ENCODE measurements at places on chromosomes 4 and X.
A peak's percentile ranks its signal among the peaks of the same experiment; 100 is the strongest.

DNA sequence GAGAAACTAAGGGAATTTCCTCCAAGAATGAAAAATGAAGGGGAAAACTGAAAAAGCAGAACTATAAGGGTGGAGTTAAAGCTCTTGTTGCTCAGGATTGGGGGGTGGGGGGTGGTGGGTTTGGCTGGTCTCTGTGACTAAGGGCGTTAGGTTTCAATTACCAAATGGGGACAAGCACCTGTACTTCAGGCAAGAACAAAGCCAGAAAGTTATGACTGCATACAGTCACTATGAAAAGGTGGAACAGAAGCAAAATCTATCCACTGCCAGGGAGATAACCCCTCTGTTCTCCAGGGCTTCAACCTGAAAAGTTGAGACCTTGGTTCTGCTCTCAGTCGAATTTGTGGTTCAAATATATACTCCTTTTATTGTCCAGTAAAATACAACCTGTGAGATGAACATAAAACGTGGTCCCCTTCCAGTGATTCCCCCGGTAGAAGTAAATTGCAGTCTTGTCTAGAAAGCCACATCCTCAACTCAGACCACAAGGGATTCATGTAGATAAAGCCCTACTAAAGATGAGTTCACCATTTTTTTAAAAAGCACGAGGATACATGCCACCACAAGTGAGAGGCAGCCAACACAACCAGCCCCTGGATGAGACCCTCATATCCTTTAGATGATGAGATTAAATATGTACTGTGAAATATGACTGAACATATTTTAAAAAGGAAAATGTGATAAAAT is 257.1 kb upstream of the RPS6KA3 start:
- no peak overlapping the region for H3K27ac ChIP-seq
- H3K27me3 ChIP-seq: no peaks in the 10 kb centered on the region
- no peak overlapping the region for H3K4me3 ChIP-seq
- no peaks in the 10 kb centered on the region for H3K36me3 ChIP-seq

DNA sequence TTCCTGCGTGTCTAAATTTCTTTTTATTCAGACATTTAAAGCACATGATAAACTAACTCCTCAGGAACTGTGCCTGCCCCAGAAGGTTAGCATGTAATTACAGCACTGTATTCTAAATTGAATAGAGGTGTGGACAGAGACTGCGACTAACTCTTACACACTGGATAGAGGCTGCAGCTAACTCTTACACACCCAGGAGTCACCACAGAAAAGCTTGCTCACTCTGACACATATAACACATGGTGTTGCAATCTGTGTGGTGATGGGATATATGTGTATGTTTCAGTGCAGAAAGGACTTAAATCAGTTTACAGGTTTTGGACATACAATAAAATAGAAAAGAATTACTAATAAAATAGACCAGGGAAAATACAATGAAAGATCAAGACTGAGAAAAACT is 41.5 kb downstream of the SMAD1 start:
- H3K4me1 ChIP-seq: no peaks in the 10 kb centered on the region
- peaks cover 2% of the 10 kb centered on the region for H3K36me3 ChIP-seq
- no peaks in the 10 kb centered on the region for H3K27me3 ChIP-seq
- DNase-seq: no peak
- no peak overlapping the region for H3K4me3 ChIP-seq
- no peak overlapping the region for H3K27ac ChIP-seq

DNA sequence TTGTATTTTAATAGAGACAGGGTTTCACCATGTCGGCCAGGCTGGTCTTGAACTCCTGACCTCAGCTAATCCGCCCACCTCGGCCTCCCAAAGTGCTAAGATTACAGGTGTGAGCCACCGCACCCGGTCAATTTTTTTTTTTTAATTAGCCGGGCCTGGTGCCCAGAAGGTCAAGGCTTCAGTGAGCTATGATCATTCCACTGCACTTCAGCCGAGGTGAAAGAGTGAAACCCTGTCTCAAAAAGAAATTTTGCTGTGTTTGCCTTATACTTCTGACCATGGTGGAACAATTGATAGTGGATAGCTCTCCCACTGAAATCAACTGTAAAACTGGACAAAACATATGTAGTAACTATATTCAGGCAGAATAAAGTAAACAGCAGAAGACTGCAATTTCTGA is 24.0 kb upstream of the SMIM14 start:
- DNase-seq: no peak
- no peak overlapping the region for H3K27ac ChIP-seq
- H3K4me3 ChIP-seq: no peak overlapping the region
- H3K36me3 ChIP-seq: no peaks in the 10 kb centered on the region

DNA sequence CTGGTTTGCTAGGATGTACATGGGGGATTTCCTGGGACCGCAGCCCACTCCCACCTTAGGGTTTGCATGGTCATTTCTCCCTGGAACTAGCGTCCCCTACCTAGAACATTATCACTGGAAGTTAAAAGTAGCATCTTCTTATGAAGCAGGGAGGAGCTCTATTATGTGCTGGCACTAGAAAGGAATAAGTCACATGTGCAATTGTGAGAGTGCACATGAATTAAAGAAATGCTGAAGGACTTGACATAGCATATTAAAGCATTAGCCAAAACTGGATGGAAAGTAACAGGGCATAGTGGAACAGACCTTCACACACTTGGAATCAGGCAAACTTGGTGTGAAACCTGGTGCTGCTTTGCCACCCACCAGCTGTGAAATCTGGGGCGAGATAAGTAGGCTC is 2.7 kb downstream of the EXOC1L start:
- DNase-seq: no peak
- no peaks in the 10 kb centered on the region for H3K36me3 ChIP-seq
- no peak overlapping the region for H3K27ac ChIP-seq
- H3K4me1 ChIP-seq: no peaks in the 10 kb centered on the region
- H3K4me3 ChIP-seq: no peak overlapping the region
- no peaks in the 10 kb centered on the region for H3K27me3 ChIP-seq

DNA sequence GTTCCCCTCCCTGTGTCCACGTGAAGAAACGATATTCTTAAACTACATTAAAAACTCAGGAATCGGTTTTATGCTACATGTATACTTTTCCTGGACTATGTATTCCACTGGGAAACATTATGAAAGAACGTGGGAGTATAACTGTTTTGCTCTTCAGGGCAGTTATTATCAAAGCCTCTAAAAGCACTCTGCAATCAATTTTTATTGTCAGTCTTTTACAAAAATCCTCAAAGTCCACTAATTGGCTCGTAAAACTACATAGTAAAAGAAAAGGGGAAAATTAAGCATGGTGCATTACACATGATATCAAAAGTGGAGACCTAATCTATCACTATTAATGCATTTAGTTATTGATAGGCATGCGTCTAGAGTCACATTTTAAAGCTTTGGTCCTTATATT is 11.4 kb upstream of the CFAP299 start:
- no peak overlapping the region for H3K4me3 ChIP-seq
- H3K27ac ChIP-seq: no peak overlapping the region
- DNase-seq: no peak
- H3K36me3 ChIP-seq: no peaks in the 10 kb centered on the region
- H3K4me1 ChIP-seq: peaks cover 11% of the 10 kb centered on the region
- H3K27me3 ChIP-seq: no peaks in the 10 kb centered on the region

DNA sequence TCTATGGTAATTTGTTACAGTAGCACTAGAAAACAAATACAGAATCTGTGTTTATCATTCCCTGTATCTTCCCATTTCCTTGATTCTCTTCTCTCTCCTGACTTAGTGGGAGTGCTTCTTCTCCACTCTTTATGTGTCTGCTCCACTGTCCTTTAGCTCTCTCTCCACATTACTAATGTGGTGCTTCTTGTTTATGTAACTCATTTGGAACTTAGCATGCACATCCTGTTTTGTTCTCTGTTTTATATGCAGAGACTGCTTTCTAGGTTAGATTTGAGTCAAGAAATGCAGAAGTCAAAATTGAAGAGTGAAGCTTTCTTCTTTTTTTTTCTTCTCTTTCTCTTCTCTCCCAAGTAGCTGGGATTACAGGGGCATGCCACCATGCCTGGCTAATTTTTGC is 25.9 kb downstream of the ADH1A start:
- H3K4me1 ChIP-seq: no peaks in the 10 kb centered on the region
- no peak overlapping the region for H3K27ac ChIP-seq
- no peak overlapping the region for H3K4me3 ChIP-seq
- H3K36me3 ChIP-seq: no peaks in the 10 kb centered on the region

DNA sequence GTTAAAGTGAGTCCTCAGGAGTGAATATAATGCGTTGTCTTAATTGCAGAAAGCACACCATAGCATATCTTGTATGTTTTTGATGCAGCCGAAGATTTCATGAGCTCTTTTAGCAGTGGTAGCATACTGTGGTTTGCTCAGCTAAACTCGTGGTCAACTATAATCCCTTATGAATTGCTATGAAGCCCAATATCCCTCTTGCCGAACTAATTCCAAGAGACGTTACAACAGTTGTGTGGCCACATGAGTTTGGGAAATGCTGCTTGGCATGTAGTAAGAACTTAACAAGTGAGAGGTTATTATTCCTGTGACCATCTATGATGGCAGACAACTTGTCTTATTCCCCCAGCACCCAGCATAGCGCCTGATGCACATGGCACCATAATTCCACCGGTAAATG is 30.7 kb downstream of the SYAP1 start:
- H3K27ac ChIP-seq: no peak overlapping the region
- H3K36me3 ChIP-seq: peaks cover 16% of the 10 kb centered on the region
- no peaks in the 10 kb centered on the region for H3K27me3 ChIP-seq
- no peaks in the 10 kb centered on the region for H3K4me1 ChIP-seq

DNA sequence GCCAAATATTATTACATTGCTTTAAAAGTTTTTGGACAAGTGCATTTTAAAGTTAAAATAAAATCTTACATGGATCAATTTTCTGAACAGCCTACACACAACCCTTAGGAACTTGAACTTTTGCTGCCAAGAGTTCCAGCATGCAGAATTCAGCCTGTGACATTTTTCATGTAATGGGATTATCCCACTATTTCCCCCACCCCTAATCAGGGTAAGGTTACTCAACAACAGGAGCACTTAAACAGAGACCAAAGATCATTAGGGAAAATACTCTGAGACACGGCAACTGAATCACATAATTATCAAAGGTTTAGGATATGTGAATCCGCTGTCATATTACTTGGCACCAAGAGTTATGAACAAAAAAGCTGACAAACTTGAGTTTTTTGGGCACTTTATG is 47.2 kb downstream of the IQCM start:
- H3K27ac ChIP-seq: no peak overlapping the region
- H3K27me3 ChIP-seq: no peaks in the 10 kb centered on the region
- no peak overlapping the region for H3K4me3 ChIP-seq
- no peak for DNase-seq
- H3K4me1 ChIP-seq: no peaks in the 10 kb centered on the region

DNA sequence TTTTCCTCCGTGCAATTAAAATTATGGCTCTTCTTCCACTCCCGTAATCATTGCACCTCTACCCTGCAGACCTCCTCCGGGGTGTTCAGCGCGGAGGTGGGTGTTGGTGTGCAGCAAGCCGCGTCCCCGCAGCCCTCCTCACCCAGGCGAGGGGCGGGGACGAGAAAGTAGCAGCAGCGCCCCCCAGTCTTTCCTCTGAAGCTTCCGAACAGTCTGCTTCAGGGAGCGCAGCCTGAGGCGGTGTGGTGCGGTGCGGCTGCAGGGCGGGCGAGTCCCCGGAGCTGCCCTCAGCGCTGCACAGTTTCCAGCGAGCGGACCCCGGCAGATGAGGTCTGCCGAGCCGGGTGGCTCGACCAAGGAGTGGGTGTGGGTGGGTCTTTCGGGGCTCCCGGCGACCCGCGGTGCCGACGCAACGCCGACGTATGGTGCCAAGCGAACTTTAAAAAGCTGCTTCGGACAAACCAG is at the start of gene FRAS1:
FRAS1 (plus strand) TSS at position 189 of the 465 bp plus-strand sequence. CDS start 687 bp downstream, outside the sequence.
- H3K27ac ChIP-seq: no peak within 1 kb of the TSS
- peak; percentile 22 for DNase-seq
- H3K27me3 ChIP-seq: peaks cover 14% of the 10 kb centered on the region
- peaks cover 29% of the 10 kb centered on the region for H3K4me1 ChIP-seq
- peak within 1 kb of the TSS; percentile 64 for H3K4me3 ChIP-seq

GRCh38 chr4:180757927-180758326 is 1485.3 kb upstream of the TENM3 start:
- H3K27ac ChIP-seq: no peak overlapping the region
- H3K4me1 ChIP-seq: no peaks in the 10 kb centered on the region
- no peak for DNase-seq
- H3K36me3 ChIP-seq: no peaks in the 10 kb centered on the region

GRCh38 chrX:79065696-79066095 is 78.8 kb upstream of the GPR174 start:
- no peak overlapping the region for H3K27ac ChIP-seq
- no peak overlapping the region for H3K4me3 ChIP-seq
- H3K27me3 ChIP-seq: no peaks in the 10 kb centered on the region
- H3K36me3 ChIP-seq: no peaks in the 10 kb centered on the region
- no peak for DNase-seq

GRCh38 chrX:150355913-150356312 is 7.2 kb upstream of the MAMLD1 start:
- no peak for DNase-seq
- H3K4me3 ChIP-seq: no peak overlapping the region
- no peaks in the 10 kb centered on the region for H3K27me3 ChIP-seq
- no peaks in the 10 kb centered on the region for H3K36me3 ChIP-seq
- no peaks in the 10 kb centered on the region for H3K4me1 ChIP-seq

- no peak overlapping the region for H3K4me3 ChIP-seq
- no peaks in the 10 kb centered on the region for H3K27me3 ChIP-seq
- no peak for DNase-seq
- H3K36me3 ChIP-seq: no peaks in the 10 kb centered on the region
- H3K27ac ChIP-seq: no peak overlapping the region
Observed at GRCh38 chrX:12581546-12581945, 209.7 kb upstream of the PRPS2 start.
